ENCODE measurements at places on chromosomes 3 and 15.

- no peak for DNase-seq
Measured at GRCh38 chr3:139732729-139733128, 55.0 kb upstream of the NMNAT3 start.

DNA sequence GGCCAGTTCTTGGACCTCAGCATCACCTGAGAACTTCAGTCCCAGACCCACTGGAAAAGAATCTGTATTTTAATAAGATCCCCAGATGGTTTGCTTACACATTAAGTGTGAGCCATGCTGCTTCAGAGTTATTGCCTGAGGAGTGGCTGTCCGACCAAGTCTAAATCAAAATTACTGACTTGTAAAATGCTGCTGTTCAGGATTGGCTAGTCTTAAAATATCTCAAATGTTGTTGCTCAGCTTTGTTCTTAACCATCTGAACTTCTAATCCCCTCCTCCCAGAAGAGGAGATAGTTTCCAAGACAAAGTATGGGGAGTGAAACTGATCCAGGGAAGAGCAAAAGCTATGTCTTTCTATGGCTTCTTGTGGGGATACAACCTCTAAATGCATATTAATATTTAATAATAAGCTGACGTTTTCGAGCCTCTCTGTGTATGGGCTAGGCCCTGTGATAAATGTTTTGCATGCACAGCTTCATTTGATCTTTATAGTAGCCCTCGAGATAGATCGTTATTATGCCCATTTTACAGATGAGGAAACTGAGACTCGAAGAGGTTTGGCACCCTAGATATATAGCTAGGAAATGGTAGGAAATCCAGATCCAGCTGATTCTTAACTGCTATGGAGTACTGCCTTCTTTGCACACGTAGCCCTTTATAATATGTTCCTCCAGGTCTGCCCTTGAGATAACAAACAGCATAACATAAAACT is 52.2 kb downstream of the DNASE1L3 start:
- DNase-seq = no peak

DNA sequence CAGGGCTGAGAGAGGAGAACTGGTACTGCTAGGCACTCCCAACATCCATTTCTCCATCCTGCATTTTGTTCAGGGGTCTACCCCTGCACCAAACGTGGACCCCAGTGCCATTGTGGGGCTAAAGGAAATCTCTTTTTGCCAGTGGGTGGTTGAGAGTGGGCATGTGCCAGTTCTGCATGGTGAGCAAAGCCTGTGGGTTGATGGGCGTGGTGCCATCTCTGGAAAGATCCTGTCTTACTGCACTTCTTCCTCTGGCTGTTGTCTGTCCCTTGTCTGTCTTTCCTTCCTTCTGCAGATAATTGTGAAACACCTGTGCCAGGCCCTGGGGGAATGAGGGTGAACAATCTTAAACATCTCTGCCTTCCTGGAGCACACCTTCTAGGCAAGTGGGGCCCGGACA is 1.4 kb upstream of the RARRES1 start:
- no peak for DNase-seq

DNA sequence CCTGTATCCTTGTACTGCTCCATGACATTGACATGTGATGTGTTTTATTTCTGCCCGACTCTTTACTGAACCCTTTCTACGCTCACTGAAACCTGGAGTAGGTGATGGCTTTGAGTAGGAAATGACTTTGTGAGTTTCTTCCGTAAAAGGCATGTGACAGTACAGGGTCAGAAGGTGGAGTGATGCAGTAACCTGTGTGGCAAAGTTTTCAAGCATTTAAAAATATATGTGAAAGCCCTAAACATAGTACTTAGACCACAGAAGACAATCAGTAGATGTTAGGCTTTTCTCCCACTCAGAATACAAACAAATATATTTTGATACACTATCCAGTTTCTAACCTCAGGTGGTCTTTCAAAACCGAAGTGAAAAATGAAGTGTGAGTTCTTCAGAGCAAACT is 31.3 kb upstream of the SACM1L start:
- DNase-seq = no peak

GRCh38 chr15:29773816-29774215 is 48.5 kb downstream of the TJP1 start:
- DNase-seq = no peak

- DNase-seq = no peak
Measured at GRCh38 chr3:123088387-123088786, 21.6 kb downstream of the PDIA5 start.

DNA sequence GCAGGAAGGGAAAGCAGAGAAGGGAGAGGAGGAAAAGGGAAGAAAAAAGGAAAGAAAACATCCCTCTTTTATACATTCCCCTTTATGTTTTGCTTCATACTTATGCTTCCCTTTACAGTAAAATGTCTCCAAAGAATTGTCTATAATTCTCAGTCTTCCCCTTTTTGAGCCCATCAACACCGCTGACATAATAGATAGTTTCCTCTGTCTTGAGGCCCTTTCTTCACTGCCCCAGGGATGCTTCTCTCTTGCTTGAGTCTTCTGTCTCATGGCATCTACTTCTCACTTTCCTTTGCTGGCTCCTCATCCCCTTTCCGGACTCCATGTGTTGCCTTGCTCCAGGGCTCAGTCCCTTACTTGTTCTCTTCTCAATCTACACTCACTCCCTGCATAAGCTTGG is 99.7 kb upstream of the DAZL start:
- DNase-seq = no peak

GRCh38 chr3:53102601-53103147 is 27.6 kb downstream of the RFT1 start:
- DNase-seq = no peak

DNA sequence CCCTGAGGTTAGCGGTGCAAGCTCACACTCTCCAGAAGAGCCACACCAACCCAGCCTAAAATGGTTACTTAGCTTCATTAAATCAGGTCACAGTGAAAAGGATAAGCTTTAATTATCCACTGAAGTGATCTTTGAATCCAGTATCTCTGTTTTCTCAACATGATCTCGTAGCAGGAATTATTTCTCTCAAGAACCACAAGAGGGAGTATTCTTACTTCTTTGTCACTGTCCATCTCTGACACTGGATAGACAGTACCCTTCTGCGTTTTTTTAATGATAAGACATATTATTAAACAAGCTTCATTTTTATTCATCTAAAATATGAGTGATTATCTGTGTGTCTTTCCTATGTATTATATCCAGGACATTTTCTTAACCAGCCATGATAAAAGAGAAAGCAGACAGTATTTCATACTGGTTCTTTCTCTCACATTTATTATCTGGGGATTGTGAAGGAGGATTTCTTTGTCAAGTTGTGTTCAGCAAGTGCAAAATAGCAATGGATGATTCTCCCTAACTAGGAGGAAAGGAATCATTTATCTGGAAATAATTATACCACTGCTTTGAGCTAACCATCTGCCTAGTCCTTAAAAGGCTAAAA is 105.4 kb upstream of the CCDC54 start:
- peak; percentile 43 for DNase-seq

DNA sequence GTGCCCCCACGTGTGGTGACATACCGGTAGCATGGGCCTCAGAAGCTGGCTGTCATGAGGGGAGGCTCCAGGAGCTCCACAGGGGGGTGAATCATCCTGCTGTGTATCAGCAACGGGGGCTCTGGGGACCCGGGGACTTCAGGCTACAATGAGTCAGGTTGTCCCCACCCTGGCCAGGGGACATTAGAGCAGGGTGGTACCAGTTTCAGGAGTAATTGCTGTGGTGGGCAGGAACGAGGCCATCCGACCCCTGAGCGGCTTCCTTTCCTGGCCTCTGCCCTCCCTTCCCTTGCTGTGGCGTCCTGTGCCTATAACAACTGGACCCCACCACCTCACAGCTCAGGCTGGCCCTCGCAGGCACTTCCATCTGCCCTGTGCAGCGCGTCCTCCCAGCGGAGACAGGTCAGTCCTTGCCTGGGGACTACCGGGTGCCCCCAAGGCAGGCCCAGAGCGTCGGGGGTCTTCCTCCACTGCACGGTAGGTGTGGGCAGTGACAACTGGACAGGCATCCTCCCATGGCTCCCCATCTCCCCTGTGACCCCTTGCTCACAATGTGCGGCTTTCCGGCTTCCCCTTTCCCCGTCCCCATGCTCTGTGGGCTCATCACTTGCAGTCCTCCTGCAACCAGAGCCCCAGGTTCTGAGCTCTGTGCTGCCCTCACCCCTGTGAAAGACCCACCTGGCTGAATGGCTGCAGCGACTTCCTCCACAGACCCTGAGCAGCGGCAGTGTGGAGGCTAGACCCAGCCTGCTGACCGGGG is 57.0 kb downstream of the KLF15 start:
- no peak for DNase-seq
